ENCODE measurements at places on chromosomes 3 and 15.

DNA sequence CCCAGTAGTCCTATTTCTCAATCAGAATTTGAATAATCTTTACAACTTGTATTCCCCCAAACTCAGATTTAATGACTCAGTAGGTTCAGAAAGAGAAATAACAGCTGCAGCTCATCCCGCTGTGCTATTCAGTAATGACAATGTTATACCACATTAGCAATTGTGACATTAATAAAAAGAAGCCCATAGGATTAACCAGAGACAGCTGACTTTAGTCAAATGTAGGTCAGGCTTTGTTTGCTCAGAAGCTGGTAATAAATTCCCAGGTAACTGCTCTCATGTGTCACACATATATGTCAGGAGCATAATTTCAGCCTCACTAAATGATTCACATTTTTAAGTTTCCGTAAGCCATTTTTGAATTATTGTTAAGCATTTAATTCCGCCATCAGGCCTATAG, 222.0 kb upstream of the UBE2E2 start:
- no peak for DNase-seq

DNA sequence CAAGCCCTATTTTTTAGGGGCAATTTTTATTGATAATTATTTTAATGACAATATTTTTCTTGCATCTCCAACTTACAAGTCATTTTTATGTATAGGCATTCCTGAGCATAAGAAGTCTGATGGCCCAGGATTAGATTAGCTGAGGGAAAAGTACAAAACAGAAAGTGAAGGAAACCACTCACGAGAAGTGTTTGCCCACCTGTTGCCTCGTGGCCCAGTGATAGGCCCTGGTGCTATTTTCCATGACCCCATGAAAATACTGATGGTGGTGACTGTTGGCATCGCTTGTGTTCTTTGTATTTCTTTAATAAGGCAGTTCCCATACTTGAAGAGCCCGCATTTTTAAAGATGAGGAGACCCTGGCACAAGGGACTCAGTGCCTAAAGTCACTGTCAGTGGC, 7.9 kb upstream of the LMCD1 start:
- no peak for DNase-seq

DNA sequence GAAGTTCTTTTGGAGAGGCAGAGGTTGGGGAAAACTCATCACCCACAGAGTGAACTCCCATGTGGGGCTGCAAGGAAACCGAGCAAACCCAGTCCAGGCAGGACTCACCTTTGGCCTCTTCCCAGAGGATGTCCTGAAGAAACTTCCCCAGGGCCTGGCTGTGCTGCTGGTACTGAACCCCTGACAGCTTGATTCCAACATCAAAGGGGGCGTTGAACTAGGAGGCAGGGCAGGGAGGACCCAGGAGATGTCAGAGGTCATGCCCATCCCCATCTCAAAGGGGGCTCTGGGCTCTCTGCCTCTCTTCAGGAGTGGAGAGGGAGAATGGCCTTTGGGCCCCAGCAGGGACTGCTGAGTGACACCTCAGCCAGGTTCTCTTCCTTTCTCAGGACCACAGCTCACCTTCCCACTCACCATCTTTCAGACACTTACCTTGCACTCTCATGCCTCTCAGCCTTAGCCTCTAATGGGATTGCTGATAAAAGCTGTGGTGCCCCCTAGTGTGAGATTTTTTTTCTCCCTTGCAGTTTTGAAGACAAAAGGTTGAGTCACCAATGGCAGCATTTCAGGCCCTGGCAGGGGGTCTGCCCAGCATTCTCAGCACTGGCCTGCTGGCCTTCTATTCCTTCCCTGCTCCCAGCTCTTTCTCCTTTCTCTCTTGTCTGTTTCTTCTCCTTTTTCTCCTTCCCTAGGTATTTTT, 6.0 kb downstream of the GHRL start:
- no peak for DNase-seq

DNA sequence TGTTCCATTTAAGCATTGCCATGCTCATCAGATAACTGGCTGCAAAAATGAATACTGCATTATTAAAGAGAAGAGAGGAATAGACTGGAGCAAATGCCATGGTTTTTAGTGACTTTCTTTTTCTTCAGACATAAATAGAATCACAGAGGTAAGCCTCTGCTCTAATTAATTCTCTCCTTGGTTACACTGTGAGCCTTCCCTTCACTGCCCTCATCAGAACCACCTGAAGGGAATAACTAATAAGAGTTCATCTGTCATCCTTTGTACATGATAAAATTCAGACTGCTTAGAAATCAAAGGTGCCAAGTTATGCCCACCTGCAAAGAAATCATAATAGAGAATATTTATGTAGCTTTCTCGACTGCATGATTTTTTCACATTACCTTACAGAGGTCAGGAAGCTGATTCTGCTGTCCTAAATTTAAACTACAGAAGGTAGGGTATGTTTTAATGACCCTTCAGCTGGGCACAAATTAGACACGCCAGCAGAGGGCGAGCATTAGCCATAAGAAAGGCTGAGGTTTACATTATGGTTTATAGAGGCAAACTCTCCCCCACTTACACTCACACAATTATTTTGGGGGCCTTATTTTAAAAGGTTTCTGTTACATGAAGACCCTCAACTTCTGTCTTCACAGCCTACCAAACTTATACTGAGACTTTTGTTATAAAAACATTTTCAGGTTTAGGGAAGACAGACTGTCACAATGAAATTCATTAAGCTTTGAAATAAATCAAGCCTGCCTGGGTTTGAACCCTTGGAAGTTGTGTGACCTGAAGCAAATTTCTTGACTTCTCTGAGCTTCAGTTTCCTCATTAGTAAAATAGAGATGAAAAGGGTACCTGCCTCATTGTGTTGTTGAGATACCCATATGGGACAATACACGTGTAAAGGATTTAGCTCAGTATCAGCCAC, 15.3 kb upstream of the UNC13C start:
- DNase-seq, result no peak

- DNase-seq, result peak; percentile 19
These were observed 124.5 kb downstream of the TLE3 start for GRCh38 chr15:69973102-69973714.

DNA sequence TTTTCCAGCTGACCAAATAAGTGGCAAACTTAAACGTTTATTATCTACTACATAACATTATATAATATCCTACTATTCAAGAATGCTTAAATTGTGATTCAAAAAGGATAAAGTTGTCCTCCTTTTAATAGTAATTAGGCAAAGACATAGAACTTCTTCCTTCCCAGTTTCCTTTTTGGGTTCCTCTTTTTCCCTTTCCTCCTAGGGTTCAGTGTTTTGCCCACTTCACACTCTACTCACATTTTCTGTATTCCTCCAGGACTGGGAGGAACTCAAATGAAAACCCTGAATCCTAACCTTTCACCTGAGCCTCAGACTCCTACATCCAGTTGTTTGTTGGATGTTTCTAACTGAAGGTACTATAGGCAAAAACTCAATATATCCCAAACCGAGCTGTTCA, 132.5 kb downstream of the PEAK1 start:
- DNase-seq, result no peak

DNA sequence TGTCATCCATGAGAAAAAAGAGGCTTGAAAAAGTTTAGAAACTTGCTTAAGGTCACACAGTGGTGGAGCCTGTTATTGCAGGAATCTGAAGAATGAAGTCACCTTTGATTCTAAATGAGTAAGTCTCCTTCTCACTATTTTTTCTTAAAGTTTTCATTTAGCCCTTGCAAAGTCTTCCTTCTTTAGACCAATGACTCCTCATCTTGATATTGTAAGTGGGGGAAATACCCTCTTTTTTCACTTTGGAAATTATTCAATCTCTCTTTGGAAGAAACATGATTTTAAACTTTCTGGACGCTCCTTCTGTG, 787 bp upstream of the SLMAP start:
- DNase-seq, result no peak

DNA sequence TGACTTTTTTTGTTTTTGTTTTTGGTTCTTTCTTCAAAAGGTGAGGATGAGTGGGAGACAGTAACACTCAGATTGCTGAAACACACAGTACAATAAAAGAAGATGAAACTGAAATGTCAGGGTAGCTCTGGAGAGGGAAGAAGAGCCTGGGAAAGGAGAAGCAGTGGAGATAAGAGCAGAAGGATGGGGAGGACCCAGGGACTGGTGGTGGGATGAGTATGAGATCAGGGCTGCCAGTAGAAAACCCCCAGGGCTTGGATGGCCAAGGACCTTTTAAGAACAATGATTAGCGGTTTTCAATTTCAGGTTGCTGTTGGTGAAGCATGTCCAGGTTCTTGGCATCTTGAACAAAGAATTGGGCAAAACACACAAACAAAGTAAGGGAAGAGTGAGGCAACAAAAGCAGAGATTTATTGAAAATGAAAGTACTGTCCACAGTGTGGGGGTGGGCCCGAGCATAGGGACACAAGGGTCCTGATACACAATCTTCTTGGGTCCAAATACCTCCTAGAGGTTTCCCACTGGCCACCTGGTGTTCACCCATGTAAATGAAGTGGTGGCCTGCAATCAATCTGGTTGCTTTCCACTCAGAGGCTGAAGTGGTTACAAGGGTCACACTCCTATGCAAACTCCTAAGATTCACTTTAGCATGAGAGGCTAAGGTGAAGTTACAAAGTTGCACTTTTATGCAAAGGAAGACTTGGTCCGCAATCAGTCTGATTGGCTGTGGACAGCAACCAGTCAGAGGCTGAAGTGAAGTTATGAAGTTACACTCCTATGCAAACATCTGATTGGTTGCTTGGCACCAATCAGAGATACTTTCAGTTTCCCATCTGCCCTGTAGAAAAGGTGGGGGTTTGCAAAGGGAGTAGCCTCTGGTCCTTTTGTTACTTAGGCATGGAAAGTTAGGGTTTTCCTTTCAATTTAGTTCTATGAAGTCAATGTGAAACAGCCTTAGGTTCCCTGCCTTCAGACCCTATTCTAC, 26.1 kb upstream of the MFSD1 start:
- no peak for DNase-seq

DNA sequence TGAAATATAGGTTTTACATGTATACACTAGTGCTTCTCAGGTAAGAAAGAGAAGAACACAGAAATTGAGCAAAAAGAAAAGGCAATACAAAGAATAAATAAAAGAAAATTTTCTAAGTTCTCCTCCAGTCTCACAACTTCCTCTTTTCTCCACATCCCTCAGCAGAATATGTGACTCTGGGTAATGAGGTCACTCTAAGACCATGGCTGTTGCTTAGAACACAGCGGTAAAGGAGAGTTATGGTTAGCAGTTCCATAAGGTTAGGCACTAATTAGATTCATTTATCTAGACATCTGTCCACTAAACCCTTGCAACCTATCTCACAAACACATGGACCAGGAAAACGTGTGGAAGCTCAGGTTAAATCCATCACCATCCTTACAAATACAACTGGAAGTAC, 47.9 kb downstream of the IGSF11 start:
- no peak for DNase-seq

DNA sequence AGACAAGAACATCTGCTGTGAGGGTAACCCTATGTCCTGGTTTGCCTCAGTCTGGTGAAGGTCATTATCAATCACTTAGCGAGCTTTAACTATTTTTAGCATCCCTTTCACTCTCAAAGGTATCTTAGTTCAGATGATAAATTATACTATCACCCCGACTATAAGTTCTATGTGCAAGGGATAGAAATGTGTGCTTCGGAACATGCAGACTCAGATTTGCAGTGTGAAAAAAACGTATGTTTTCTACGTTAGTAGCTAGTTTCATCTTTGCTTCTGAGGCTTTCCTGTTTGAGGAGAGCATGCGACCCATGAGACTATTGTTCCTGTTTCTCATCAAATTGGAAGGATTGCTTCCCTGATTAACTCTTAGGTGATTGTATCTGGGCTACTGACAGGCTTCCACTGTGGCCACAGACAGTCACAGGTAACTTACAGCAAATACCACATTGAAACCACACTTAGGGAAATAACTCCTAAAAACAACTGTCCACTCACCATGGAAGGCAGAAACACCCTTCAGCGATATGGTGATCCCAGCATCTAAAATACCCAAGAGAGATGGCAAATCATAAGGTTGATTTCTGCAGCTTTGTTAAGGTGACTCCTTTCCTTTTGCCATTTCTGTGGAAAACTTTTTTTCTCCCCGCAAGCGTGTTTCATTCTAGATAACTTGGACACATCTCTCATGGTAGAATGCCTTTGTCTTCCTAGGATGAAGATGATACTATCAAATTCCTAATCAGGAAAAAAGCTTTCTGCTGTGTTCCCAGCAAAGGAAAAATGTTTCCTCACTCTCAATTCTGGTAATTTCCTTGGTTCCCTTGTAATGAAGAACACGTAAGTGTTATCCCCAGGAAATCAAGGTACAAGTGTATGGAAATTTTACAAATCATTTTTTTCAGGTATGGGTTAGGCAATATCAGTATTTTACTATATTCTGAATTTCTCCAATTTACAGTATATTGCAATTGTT, 5.2 kb downstream of the GCSAM start:
- no peak for DNase-seq

DNA sequence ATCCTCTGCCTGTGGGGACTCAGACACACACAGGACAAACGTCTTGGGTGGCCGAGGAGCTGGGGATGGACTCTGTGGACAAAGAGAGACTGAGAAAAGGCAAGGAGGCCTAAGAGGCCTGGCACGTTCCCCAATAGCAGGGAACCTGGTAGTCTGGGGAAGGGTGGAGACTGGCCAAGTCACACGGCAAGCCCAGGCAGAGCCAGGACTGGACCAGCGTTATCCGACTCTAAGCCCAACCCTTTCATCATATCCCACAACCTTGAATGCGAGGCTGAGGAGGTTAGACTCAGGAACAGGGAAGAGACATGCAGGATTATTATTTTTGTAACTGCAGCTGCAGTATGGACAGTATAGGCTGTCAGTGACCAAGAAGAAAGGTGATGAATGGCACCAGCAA, 53.4 kb downstream of the SLC6A11 start:
- no peak for DNase-seq

- no peak for DNase-seq
These were observed 176.6 kb downstream of the SLC9A9 start for GRCh38 chr3:143671626-143672025.

DNA sequence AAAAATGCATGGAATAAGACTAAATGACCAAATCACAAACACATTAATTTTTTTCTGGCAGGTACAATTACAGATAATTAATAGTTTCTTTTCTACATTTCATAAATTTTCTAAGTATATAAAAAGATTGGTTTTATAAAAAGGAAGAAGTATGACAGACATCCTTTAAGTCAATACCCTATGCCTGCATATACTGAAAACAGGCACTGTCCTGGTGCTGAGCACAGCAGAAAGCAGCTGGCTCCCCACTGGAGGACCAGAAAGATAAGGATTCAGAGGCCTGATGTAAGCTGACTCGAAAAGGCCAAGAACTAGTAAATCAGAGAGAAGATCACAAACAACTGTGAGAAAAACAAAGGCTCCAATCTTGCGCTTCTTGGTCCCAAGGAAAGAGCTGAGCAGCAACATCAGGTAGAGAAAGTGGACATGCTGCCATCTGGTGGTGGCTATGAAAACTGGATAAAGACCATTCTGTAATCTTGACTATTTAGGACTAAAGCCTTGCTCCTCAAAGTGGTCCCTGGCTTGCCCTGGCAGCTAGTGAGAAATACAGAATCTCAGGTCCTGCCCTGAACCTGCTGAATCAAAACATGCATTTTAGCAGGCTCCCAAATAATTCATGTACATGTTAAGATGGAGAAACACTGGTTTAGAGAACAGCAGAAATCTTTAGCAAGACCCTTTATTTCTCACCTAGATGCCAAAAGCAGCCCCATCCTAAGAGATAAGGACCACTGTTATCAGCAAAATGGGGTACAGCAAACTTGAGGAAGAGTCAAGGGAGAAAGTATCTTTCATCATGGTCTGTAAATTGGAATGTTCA, 76.0 kb downstream of the TRANK1 start:
- no peak for DNase-seq

Data from stimulated activated CD4-positive, alpha-beta T cell treated with anti-CD3 and anti-CD28 coated beads, Interleukin-4, amount 100 ng/mL, for 48 hours (primary cell).